Common myeloid progenitor, CD34-positive (primary cell): ENCODE measurements at places on chromosomes 13 and 19.

GRCh38 chr19:294341-294945 lies 3.2 kb upstream of the PLPP2 start:
- DNase-seq, result no peak

DNA sequence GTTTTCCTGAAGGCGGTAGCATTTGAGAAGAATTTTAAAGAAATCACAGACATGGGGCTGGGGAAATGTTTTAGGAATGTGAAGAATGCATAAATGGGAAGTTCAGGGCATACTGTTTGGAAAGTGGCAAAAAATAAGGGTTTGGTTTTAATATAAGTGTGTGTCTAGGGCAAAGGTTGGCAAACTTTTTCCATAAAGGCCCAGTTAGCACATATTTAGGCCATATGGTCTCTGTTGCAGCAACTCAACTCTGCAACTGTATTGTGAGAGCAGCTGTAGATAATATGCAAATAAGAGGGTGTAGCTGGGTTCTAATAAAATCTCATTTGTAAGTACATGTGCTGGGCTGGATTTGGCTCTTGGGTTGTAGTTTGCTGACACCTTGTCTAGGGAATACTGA lies 521.9 kb downstream of the DIAPH3 start:
- no peak for DNase-seq

GRCh38 chr13:25168790-25169189 lies 3.3 kb downstream of the AMER2 start:
- DNase-seq, result no peak

DNA sequence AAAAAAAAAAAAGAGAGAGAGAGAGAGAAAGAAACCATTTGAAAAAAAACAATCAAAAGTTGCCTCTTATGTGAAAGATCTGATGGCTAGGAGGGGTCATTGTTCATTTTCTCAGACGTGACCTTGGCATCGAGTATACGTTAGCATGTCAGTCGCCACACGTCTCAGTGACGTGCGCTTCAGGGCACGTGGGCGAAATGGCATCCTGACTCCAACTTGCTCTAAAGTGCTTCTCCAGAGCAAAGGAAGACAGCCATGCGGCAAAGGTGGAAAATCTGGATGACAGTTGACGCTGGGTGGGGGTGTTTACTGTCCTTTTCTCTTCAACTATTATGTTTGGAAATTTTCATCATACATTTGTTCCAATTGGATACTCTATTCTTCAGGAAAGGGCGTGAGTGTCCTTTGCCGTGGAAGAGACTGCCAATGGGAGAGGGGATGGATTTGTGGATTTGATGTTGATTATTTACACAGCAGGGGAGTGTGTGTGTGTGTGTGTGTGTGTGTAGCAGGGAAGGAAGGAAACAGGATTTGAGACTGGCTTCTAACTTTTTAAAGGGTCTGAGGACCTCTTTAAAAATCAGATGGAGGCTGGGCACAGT lies 25.0 kb downstream of the KLF2 start:
- DNase-seq, result no peak

GRCh38 chr19:46487178-46487801 lies 8.4 kb downstream of the PNMA8B start:
- no peak for DNase-seq

- no peak for DNase-seq
Observed at GRCh38 chr13:97233499-97233898, 11.4 kb downstream of the MBNL2 start.

DNA sequence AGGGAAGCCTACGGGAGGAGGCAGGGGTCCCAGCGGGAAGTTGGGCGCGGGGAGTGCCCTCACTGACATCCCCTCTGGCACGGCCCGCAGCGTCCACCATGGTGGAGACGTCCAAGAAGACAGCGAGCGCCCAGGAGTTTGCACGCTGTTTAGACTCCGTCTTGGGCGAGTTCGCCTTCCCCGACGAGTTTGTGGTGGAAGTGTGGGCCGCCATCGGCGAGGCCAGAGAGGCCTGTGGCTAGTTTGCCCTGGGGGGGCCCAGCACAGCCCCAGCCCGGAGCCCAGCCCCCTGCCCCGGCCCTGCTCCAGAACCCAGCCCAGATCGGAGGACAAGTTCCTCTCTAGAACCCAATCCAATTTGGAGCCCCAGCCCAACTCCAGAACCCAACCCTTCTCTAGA lies 4.7 kb downstream of the GIPC3 start:
- DNase-seq, result no peak

DNA sequence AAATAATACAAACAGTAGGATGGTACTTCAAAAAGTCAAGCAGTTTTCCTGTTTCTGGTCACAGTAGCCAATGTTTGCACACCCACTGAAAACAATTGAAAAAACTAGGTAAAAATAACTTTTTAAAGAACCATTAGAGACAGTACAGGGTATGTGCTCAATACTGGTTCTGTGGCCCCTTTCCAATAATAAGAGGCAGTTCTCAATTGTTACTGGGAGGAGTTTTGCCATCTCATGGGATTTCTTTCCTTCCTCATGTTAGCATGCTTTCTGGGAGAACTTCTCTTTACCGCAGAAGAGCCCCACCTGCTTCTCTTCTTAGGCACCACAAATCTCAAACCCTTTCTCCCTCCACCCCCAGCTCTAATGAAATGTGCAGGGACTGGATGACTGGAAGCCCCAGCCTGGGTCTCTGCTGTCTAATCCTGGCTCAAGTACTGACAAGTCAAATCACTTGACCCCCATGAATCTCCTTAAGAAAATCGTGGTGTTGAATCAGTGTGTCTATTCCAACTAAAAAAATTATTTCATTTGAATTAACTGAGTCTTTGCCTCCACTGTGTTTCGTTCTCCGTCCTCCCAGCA lies 14.6 kb downstream of the METTL21C start:
- DNase-seq, result no peak

DNA sequence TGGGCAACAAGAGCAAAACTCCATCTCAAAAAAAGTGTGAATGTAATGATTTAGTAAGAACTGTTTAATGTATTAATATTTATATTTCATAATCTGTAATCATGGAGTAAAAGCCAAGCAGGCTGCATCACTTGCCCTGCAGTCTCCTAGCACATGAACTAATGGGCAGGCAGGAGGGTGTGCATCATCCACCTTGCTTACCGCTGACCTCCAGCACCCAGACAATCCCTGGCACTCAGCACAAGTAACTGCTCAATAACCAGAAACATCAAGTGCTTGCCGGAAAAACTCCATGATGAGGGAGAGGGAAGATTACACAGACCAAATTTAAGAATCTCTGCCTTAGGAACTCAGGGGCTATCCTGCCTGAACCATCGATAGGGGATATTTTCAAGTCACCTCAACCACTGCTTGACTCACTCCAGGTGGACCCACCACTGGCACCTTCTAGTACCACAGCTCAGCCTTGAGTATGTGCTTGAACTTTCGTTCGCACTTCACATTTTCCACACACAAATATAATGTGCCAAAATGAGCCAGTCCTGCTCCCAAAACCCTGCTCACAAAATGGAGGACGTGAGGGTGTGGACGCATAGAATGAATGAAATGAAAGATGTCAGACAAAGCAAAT lies 18.6 kb downstream of the BRD4 start:
- DNase-seq, result no peak

GRCh38 chr13:93505104-93505952 lies 278.7 kb downstream of the GPC6 start:
- no peak for DNase-seq

- DNase-seq, result no peak
Observed at GRCh38 chr13:79432992-79433391, 26.9 kb upstream of the RBM26 start.

DNA sequence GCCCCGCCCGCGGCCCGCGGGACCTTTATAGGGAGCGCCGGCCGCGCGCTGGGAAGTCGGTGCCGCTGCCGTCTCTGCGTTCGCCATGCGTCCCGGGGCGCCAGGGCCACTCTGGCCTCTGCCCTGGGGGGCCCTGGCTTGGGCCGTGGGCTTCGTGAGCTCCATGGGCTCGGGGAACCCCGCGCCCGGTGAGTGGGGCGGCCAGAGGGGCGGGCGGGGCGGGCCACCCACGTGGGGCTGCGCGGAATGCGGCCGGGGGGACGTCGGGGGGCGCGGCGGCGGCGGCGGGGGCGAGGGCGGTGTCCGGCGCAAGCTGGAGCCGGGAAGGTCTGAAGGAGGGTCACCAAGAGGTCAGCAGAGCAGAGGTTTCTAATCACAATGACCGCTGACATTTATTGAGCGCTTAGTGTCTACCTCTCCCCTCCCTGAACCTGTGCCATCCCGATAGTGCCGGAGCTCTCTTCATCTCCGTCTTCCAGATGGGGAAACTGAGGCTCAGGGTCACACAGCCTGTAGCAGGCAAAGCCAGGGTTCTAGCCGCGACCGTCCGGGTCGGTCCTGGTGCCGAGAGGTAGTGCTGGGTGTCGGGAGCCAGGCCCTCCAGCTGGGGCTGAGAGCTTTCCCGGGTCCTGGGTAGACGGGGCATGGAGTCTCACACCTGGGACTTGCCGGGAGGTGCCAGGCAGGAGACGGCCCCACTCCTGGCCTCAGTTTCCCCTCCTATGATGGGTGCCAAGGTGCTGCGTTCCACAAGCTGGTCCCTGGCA lies at the start of gene FSTL3:
Gene FSTL3 (plus strand): TSS at position 54 of the 767 bp plus-strand sequence. CDS start 32 bp downstream, at position 86.
- DNase-seq, result no peak

GRCh38 chr13:37257051-37257450 lies 151.6 kb upstream of the CSNK1A1L start:
- DNase-seq, result no peak

- no peak for DNase-seq
Observed at GRCh38 chr13:25948910-25949309, 102.9 kb downstream of the SHISA2 start.

DNA sequence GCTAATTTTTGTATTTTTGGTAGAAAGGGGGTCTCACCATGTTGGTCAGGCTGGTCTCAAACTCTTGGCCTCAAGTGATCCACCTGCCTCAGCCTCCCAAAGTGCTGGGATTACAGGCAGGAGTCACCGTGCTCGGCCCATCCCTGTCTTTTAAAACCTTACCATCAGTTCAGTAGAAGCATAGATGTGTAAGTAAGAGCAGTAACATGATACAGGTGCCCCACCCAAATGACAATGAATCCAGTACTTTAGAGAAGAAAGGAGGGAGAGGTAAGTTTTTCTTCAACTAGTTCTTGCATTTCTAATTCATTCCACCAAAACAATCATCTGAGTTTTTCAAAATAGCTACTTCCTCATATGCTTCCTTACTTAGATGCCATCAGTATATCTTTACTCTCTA lies 21.9 kb downstream of the SPRY2 start:
- DNase-seq, result no peak

- DNase-seq, result peak; percentile 40
Observed at GRCh38 chr13:76822698-76823267, 63.4 kb downstream of the KCTD12 start.

GRCh38 chr19:55259540-55260210 lies 858 bp upstream of the PPP6R1 start:
- no peak for DNase-seq

GRCh38 chr13:74191410-74191809 lies 57.2 kb upstream of the KLF12 start:
- DNase-seq, result no peak

DNA sequence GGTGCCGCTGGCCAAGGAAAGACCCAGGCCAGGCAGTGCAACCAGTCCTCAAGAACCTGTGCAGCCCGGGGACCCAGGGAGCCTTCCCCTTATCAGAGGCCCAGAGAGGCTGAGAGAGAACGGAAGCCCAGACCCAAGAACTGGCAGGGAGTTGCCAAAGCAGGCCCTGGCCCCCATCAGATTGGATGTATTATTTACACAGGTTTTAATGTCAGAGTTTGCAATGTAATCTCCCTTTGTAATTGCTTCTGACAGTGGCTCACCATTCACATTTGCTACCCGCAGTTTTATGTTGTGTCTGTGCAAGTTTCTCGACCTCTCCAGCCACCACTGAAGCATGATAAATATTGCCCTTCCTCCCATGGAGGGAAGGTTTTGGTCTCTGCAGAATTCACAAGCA lies 660.9 kb downstream of the LIG4 start:
- no peak for DNase-seq

DNA sequence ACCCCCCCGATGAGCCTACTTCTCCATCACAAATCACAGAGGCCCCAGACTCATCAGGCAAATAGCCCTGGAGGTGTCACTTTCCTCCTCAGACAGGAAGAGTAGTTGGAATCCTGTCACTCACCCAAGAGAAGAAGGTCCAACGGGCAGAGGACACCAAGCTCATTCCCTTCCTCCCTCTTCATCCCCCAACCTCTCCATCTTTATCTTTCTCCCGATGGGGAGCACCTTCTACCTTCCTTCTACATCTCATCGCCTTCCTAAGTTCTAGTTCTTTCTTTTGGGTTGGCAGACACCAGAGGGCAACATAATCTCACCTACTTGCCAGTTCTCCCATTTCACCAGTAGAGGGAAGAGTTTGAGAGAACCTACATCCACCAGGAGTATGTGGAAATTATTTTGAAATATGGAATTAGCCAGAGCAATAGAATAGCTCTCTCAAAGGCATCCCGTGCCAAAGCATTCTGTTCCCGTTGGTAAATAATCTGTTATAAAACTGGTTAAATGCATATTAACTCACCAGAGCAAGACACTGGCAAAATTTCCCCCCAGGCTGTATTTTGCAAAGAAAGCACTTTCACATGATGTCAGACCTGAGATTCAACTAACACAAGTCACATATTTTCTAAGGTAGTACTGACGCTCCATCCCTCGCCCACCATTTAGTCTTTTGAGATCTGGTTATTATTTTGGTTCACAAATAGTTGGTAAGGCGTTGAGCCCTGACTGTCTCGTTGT lies 55.0 kb downstream of the ZIC5 start:
- DNase-seq, result peak; percentile 73

DNA sequence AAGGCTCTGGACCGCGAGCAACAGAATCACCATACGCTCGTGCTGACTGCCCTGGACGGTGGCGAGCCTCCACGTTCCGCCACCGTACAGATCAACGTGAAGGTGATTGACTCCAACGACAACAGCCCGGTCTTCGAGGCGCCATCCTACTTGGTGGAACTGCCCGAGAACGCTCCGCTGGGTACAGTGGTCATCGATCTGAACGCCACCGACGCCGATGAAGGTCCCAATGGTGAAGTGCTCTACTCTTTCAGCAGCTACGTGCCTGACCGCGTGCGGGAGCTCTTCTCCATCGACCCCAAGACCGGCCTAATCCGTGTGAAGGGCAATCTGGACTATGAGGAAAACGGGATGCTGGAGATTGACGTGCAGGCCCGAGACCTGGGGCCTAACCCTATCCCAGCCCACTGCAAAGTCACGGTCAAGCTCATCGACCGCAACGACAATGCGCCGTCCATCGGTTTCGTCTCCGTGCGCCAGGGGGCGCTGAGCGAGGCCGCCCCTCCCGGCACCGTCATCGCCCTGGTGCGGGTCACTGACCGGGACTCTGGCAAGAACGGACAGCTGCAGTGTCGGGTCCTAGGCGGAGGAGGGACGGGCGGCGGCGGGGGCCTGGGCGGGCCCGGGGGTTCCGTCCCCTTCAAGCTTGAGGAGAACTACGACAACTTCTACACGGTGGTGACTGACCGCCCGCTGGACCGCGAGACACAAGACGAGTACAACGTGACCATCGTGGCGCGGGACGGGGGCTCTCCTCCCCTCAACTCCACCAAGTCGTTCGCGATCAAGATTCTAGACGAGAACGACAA lies 1.8 kb downstream of the PCDH17 start:
- DNase-seq, result no peak

- DNase-seq, result peak; percentile 80
Observed at GRCh38 chr19:54448040-54448773, 792 bp upstream of the LENG8 start.
